ENCODE measurements at places on chromosomes 4 and X.

DNA sequence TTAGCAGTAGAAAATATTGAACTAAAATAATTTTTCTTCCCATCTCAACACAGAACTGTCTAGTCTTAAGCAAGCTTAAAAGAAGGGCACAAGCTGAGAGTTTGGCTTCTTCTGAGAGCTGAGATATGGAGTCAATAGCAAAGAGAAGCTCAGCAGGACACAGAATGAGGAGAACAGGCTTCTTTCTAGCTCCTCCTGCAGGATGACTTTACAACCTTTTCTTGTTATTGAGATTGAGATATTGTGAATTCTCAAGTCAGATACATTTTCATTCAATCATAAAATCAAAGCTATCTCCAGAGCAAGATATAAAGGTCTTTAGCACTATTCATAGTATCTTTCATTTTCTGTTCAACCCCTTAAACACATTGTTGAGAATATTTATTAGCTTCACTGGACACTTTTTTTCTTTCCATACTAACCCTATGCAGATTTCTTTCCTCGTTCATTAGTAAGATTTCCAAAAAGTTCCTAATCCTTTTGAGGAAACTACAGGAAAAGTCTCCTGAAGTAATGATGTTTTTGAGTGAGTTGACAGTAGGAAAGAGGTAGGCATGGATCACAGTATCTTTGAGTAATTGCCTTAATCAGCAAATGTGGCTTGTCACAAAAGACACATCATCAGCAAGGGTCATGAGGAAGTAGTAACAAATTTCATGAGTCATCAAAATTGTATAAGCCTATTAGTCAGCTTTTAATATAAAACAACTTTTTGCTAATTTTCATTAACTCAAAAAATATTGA, 17.8 kb upstream of the CXCL3 start:
- H3K27me3 ChIP-seq = no peaks in the 10 kb centered on the region
- DNase-seq = no peak
- H3K27ac ChIP-seq = no peak overlapping the region
- H3K4me3 ChIP-seq = no peak overlapping the region

GRCh38 chr4:1300466-1301455, 11.1 kb downstream of the MAEA start:
- H3K27me3 ChIP-seq = no peaks in the 10 kb centered on the region
- no peak overlapping the region for H3K4me3 ChIP-seq
- no peak for DNase-seq
- peaks cover 3% of the 10 kb centered on the region for H3K36me3 ChIP-seq
- no peak overlapping the region for H3K27ac ChIP-seq
- peaks cover 32% of the 10 kb centered on the region for H3K4me1 ChIP-seq

DNA sequence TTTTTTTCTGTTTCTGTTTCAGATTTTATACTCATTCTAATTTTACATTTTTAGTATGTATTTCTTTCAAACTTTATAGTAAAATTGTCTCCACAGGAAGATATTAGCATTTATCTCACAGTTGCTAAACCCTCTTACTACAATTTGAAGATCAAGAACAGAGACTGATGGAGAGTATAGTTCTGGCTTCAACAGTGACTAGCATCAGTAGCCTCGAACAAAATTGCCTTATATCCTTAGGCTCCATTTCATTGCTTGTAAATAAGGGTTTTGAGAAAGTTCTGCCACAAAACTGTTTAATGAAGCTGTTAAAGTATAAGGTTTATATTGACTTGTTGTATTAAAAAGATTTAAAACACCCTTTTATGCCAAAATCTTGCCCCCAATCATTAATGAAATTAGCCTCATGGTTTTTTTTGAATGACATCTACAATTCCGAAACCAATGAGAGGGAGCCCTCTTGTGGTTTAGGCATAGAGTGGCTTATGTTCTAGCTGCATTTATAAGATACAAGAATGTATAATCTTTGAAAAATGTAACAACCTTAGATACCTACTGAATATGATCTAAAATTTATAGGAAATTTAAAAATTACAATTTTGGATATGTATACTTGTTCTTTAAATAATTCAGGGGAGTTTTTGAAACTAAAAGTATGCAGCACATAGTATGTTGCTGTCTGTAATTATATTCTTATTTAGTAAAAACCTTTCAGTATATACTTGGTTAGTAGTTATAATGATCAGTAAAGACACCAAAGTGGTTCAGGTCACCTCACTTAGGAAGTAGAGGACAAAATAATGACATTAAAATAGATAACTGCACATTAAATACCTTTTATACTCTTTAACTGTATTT, 109.8 kb upstream of the HPGD start:
- H3K27ac ChIP-seq = no peak overlapping the region
- no peaks in the 10 kb centered on the region for H3K36me3 ChIP-seq
- H3K4me3 ChIP-seq = no peak overlapping the region
- DNase-seq = no peak

DNA sequence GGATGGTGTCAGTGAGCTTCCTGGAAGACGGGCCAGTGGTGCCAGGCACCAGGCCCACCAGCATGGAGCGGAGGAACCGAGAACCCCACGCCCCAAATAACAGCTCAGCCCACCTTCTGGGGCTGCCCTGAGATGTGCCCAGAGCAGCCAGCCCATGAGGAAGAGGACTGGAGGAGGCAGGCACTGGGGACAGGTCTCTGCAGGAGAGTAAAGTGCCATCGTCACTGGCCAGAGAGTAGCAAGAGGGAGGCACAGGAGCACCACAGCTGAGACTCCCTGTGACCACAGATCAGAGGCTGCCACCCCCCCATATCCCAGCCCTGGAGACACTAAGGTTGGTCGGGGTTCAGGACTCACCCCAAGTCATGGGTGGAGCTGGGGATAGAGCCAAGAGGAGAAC, 63.0 kb downstream of the PPP2R2C start:
- H3K27me3 ChIP-seq = peaks cover 2% of the 10 kb centered on the region
- no peak for DNase-seq
- no peak overlapping the region for H3K4me3 ChIP-seq
- no peak overlapping the region for H3K27ac ChIP-seq

DNA sequence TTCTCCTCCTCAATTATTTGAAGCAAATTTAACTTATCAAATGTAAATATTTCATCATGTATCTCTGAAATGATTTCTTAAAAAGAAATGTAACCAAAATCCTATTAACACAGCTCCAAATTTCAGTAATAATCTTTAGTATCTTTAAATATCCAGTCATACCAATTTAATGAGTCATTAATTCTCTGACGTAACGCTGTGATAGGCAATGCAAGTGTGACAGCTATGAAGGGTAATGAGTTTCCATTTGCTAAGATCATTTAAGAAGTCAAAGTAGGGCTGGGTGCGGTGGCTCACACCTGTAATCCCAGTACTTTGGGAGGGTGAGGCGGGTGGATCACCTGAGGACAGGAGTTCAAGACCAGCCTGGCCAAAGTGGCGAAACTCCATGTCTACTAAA, 15.6 kb downstream of the RPS3A start:
- DNase-seq = no peak
- H3K4me3 ChIP-seq = no peak overlapping the region
- H3K27ac ChIP-seq = no peak overlapping the region
- H3K4me1 ChIP-seq = no peaks in the 10 kb centered on the region
- peaks cover 4% of the 10 kb centered on the region for H3K36me3 ChIP-seq
